ENCODE measurements at places on chromosomes 12 and 14.

GRCh38 chr12:22709292-22709691, 84.3 kb downstream of the ETNK1 start:
- DNase-seq = no peak

GRCh38 chr14:100155049-100155621, 4.3 kb downstream of the DEGS2 start:
- peak; percentile 59 for DNase-seq

DNA sequence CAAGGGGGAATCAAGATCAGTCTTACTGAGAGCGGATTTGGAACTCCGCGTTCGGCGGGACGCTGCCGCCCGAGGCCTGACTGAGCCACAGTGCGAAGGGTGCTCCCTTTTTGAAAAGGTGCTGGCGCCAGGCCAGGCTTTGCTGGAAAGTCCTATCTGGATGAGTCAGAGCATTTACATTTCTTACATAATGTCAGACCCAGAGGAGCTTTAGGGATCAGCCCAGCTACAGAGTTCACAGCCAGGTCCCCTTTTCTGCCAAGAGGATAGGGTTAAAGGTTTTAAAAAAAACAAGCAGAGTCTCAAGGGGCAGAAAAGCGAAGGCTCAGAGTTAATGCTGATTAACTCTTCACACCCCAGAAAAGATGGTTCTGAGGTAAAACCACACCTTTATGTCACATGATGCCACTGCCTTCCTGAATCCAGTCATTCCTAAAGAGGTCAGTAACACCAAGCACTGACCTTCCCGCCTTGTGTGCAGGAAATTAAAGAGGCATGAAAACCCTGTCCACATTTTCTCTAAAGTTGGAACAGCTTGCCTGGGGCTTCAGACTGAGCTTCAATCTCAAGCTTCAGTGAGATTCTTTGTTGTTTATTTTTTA, 11.7 kb upstream of the FBXL14 start:
- DNase-seq = peak; percentile 94

- DNase-seq = no peak
Observed at GRCh38 chr12:23906329-23906728, 43.1 kb downstream of the SOX5 start.

- no peak for DNase-seq
Observed at GRCh38 chr12:57835366-57836288, 10.9 kb downstream of the CTDSP2 start.

DNA sequence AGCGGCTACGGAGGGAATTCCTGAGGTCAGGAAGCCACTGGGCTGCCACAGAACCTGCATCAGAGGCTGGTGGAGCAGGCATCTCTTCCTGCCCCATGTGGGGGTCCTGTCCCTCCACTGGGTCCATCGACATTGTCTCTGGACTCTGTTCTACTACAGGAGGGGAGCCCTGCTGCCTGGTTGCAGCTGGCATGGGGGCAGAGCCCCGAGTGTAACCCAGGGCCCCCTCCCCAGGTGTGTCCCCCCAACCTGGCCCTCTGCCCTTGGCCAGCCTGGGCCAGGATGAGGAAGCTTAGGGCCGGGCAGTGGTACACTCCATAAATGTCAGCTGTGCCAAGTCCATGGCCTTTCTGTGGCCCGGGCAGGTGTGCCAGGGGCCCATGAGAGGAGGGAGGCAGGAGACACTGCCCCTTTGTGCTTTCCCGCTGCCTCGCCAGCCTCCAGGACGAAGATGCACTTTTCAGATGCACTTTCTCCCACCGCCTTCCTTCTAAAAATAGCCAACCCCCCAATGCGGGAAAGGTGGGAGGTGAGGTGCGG, 4.0 kb upstream of the EXOC3L4 start:
- no peak for DNase-seq

DNA sequence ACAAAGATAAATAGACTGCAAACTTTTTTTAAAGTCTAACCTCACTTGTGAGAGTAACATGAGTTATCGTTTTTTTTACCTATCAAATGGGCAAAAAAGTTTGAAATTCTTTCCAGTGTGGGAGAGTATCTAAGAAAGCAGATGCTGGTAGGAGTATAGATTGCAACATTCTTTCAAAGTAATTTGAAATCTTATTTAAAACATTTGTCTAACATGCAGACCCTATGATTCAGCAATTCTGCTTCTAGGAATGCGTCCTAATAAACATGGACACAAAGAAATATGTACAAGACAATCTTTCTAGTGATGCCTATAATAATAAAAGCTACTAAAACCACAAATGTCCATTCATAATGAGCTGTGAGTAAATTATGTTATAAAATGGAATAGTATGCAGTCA, 110.4 kb upstream of the TMCC3 start:
- DNase-seq = no peak

DNA sequence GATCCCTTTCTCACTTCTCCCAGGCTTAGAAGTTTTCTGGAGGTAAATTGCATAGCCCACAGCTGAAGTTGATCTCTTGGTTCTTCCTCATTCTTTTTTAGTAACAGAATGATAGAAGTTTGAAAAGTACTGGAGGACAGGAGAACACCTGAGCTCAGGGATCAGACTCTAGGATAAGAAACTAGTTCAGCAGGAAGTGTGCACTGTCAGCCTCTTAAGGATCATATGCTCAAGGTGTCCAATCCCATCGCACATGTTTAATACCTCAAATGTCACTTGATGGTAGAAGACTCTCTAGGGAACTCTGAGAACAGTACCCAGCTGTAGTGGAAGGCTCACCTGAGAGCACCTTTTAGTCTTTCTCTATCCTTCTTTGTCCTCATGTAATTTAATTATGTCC, 14.7 kb upstream of the LIMA1 start:
- no peak for DNase-seq

GRCh38 chr14:43475757-43476156, 1031.3 kb downstream of the FSCB start:
- DNase-seq = no peak

- no peak for DNase-seq
Observed at GRCh38 chr14:75299059-75299458, 20.4 kb downstream of the FOS start.

GRCh38 chr12:51873251-51873994, 14.5 kb upstream of the ANKRD33 start:
- no peak for DNase-seq

DNA sequence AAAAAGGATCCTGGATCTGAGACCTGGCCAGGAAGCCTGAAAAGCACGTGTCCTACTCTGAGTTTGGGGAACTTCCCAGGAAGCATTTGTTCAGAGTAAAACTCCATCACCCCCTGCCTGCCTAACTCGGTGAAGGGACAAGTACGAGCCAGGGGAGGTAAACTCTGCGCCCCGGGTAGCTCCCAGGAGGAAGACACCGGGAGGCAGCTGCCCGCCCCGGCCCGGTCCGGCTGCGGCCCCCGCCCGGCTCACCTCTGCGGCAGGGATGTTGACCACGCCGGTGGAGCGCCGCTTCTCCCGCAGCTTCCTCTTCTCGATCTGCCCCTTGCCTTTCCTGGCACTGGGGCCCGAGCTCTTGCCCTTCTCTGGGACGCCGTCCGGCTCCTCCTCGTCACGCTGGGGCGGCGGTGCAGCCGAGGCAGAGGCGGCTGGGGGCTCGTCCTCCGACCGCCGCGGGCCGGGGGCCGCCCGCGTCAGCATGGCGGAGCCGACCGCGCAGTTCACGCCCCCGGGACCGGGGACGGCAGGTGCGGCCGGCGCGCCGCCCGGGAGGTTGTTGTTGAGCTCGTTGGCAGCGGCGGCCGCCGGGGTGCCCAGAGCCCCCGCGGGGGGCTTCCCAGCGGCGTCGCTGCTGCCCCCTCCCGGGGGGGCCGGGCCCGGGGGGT, 1.2 kb downstream of the PAWR start:
- no peak for DNase-seq

DNA sequence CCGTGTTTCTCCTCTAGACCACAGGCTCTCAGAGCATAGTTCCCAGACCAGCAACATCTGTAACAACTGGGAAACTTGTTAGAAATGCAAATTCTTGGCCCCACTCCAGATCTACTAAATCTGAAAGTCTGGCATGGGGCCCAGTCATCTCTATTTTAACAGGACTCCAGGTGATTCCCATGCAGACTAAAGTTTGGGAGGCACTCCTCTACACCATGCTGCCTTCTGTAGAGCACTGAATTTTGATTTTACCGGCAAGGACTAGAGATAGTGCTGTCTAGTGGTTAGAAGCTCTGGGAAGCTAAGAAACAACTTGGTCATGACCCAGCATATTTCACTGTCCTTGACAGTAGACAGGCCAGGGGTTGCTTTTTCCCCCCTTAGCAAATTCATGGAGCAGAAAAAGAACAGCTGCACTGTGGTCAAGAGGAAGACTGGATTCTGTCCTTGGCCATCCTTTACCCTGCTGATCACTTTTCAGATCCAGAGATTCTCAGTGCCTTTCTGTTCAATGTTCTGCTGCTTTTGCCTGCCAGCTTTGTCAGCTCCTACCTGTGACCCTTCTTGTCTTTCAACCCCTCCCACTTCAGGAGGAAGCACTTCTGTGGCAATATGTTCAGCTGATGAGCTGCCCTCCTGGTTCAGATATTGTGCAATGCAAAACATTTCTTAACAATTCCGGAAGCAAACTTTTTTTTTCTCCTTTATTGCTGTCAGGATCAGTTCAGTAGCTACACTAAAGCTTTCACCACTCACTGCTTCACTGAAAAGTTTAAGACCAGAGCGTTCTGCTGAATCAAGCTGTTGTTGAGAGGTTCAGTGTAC, 133.8 kb upstream of the NUDT4 start:
- DNase-seq = peak; percentile 16

DNA sequence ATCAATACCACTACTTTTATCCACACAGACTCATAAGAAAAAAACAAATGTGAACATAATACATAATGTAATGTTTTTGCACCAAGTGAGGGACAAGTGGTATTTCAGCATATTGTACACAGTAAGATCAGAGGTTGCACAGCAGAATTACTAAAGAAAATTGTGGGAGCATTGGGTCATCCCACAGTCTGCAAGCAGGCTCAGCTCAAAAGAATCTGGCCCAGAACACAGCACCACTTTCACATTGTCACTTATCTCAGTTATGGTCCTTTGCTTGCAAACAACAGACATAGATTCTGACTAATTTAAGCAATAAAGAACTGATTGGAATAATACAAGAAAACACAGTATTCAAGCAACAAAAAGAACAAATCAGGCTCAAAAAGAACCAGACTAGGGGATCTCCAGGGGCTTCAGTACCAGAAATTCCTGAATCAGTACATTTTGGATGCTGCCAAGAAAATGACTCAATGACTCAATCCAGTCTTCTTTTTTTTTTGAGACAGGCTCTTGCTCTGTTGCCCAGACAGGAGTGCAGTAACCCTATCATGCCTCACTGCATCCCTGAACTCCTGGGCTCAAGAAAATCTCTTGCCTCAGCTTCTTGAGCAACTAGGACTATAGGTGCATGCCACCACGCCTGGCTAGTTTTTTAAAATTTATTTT, 42.9 kb upstream of the EEA1 start:
- DNase-seq = no peak

DNA sequence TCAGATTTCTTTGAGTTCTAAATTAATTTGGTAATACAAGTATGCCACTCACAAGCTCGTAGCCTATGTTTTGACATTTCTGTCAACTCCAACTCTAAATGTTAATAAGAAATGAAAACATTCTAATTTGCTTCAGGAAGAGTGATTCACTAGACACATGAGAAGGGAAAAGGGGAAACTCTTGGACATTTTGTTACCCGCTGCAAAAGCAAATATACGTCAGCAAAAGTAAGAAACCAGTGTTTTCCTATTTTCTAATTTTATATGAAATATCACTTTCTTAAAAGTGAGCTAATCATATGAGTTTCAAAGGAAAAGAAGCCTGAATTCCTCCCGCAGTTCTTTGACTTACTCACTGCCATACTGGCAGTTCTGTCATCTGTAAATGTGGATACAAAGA, 162.3 kb downstream of the GRIP1 start:
- DNase-seq = no peak

- DNase-seq = no peak
Observed at GRCh38 chr14:37142835-37143401, 29.5 kb downstream of the SLC25A21 start.

GRCh38 chr12:98579347-98579746, 14.1 kb upstream of the SLC25A3 start:
- no peak for DNase-seq

GRCh38 chr14:104599446-104599845, 5.1 kb downstream of the TMEM179 start:
- no peak for DNase-seq

- no peak for DNase-seq
Observed at GRCh38 chr12:82595941-82596340, 90.8 kb upstream of the TMTC2 start.

DNA sequence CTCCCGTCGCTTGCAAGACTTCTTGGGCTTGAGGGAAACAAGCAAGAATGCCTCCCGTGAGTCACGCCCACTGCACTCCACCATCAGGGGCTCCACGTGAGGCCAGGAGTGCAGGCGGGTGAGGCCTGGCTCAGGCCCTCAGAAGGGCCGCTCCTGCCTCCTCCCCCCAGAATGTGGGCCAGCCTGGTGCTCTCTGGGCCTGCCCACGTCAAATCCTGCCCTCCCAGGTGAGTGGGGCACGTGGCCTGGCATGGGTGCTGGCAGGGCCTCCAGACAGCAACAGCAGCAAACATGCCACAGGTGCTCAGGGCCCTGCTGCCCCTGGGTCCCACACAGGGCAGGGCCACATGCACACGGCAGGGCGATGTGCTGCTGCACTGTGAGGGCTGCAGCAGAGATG, 30.6 kb upstream of the BTBD6 start:
- DNase-seq = no peak

DNA sequence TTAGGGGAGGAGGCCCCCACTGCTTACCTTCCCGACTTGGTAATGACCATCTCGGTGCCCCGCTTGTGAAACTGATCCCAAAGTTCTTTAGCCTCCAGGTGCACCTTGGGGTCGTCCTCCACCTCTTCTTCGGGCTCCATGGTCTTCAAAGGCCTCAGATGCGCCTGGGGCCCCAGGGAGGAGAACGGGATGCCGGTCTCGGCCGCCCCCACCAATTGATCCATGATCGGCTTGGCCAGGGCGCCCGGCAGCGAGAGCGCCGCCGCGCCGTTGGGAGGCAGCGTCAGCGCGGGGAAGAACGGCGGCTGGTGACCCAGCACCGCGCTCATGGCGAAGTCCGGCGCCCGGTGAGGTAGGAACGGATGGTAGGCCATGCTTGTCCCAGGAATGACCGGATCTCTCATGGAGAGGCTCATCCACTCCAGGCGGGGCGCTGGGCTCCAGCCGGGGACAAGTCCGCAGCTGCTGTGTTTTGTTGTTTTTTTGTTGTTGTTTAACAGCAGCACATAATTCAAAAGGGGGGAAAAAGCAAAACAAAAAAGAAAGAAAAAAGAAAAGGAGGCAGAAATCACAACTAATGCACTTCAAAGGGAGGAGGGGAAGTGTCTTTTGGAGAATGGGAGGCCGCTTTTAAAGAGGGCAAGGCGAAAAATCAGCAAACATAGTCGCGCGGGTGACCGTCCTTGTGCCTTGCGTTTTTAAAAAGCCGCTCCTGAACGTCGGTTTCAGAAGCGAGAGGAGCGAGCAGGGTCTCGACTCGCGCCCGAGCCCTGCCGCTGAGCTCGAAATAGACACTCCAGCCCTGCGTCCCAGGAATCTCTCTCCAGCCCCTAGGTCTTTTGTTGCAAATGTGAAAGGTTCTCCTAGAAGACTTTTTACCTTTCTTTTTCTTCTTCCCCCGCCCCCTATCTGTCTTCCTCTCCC, 928 bp downstream of the TBX3 start:
- DNase-seq = no peak

GRCh38 chr14:60095781-60096450, 4.2 kb downstream of the PCNX4 start:
- no peak for DNase-seq

GRCh38 chr12:53809005-53809404, 57.2 kb upstream of the CISTR start:
- DNase-seq = peak; percentile 37
